ENCODE measurements at places on chromosomes 2 and 18.

DNA sequence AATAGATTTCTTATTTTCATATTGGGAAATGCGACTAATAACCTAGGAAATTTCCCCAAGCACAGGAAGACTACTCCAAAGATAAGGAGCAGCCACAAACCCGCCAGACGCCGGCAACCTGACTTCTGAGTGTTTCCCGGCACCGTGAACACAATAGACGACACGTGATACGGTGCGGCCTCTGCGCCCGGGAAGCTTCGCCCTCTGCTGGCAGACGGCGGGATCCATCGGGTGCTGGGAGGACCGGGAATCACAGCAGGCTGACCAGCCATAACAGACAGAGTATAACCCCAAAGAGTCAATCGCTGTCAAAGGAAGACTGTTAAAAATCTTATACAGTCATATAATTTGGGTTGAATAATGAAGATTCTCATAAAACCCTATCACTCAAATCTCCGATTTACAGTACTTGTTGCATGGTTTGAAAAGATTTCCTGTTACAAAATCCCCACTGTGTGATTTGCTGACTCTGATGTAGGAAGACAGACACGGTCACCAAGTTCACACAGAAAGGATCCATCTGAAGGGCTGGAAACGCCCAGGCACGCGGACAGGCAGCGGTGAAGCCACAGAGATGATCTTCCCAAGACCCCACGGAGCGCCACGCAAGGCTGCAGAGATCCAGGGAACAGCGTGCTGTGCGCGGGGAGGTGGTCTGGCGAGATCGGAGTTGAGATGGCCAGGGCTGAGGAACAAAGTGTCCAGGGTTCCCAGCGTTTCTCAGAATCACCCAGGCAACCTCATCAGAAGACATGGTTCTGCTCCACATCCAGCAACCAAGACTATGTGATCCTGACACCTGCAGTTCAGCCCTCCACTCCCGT, 73.8 kb downstream of the EIPR1 start:
- DNase-seq: peak; percentile 53

GRCh38 chr2:238117199-238118154, 17.3 kb downstream of the ESPNL start:
- DNase-seq: no peak

DNA sequence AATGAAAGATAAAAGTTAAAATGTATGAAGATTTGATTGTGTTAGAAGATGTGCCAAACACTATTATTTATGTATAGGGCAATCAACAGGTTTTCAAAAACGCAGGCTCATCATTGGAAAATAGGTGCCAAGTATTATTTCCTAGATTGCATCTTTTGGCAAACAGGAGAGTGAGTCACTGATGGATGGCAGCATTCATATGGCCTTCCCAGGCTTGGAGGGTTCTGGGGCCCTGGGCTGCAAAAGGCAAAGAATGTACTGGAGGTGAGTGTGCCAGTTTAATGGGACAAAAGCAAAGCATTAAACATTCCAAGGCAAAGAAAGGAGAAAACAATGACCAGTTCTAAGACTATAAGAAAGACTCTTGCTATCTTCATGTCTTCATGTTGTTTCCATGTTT, 379.4 kb downstream of the RIT2 start:
- DNase-seq: no peak

GRCh38 chr2:229553091-229553490, 161.3 kb downstream of the DNER start:
- no peak for DNase-seq

- no peak for DNase-seq
Measured at GRCh38 chr18:58345875-58346274, 283.0 kb downstream of the ALPK2 start.

DNA sequence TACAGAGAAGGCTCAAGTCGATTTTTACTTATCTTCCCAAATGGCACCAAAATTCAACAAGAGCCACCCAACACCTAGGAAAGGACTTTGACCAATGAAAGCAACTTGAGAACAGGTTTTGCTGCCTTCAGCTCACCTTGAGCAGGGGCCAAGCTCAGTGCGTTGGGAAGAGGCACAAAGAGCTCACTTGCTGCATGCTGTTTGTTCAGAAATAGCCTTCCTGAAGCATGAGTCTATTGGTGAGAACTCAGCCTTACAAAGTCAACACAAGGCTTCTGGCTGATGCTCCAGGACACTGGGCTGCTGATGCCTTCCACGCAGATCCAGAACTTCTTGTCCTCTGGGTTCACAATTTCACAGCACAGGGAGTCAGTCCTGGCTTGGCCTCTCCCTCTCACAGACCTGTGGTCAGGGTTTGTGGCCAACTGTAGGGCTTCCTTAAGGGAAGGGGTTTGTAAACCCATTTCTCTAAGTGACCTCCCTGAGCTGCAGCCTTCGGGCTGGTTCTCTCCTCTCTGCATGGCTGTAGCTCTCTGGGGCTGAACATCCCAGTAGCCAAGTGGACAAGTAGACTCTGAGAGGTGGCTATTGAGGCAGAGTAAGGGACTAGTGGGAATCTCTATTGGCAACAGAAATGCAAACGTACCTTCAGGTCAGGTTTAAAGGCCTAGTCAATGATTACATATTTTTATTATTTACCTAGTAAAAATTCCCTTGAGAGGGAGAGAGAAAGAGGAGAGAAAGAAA, 124.7 kb upstream of the GATA6 start:
- DNase-seq: no peak

GRCh38 chr2:1681017-1681318, 63.3 kb downstream of the PXDN start:
- DNase-seq: no peak

- DNase-seq: no peak
Measured at GRCh38 chr2:70898363-70899240, 37.1 kb upstream of the ATP6V1B1 start.

DNA sequence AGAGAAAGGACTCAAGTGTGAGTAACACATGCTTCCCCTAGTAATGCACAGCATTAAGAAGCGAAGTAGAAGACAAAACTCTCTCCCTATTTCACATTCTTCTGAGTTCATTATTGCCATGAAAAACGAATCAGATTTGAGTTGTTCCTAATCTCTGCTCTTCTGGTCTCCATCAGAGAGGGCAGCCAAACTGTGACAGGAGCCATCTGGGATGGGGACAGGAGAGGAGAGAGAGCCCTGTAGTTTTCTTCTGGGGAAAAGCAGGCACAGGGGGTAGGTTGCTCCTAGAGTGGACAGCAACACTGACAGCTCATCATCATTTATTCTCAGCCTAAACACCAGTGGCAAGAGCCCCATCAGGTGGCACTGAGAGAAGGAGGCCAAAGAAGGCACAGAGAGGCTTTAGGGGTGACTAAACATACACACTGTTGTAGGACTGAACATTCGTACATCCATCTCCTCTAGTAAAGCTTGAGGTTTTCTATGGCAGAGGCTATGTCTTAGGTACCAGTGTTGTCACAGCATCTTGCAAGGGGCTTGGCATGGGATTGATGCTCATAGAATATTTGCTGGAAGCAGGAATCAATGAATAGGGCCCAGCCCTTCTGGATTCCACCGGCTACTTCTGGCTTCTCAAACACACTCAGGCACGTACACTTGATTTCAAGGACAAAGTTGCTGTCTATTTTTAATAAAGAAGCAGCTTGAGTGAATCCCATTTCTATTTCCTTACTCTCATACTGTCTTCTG, 33.1 kb downstream of the SLC8A1 start:
- DNase-seq: no peak

GRCh38 chr2:224973112-224974016, 68.9 kb downstream of the DOCK10 start:
- DNase-seq: no peak

- no peak for DNase-seq
Measured at GRCh38 chr2:164439885-164440284, 181.4 kb downstream of the GRB14 start.

DNA sequence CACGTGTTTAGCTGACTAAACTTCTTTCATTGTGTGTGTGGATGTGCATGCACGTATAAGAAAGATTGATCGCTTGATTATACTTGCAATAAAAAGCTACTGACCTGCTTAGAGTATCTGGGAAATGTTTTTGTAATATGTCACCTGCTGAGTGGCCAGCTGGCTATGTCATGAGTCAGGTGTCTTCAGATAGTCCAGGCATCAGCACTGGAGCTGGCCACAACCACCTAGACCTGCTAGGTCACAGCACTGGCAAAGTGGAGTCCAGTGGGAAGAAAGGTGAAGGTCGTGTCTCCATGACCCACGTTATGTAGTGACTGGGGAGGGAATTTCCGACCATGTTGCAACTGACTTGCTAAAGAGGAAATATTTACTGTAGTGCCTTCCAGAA, 147.0 kb downstream of the ESCO1 start:
- no peak for DNase-seq

DNA sequence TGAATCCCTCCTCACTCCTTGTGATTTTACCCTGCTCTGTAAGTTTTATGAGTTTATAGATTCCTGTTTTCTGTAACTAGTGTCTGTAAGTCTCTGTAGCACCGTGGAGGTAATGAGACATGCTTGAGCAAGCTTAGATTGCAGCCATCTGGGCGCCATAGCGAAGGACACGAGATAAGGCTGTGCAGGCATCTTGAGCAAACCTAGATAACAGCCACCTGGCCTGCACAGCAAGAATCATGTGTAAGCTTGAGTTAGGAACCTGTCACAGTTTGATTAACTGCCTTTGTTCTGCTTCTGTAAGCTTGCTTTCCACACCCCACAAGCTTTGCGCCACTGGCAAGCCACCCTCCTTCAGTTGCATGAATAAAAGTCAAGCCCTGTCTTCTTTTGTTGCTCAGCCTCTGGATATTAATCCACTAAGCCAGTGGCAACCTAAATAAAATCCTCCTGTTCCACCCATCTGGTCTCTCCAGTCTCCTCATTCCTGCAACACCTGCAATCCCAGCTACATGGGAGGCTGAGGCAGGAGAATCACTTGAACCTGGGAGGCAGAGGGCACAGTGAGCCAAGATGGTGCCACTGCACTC, 270.6 kb upstream of the RGPD4 start:
- DNase-seq: no peak

- DNase-seq: no peak
Measured at GRCh38 chr2:60976256-60976850, 41.2 kb upstream of the PEX13 start.

- no peak for DNase-seq
Measured at GRCh38 chr2:67919490-67919889, 143.3 kb downstream of the C1D start.

GRCh38 chr2:108615480-108616090, 81.3 kb downstream of the LIMS1 start:
- DNase-seq: no peak

DNA sequence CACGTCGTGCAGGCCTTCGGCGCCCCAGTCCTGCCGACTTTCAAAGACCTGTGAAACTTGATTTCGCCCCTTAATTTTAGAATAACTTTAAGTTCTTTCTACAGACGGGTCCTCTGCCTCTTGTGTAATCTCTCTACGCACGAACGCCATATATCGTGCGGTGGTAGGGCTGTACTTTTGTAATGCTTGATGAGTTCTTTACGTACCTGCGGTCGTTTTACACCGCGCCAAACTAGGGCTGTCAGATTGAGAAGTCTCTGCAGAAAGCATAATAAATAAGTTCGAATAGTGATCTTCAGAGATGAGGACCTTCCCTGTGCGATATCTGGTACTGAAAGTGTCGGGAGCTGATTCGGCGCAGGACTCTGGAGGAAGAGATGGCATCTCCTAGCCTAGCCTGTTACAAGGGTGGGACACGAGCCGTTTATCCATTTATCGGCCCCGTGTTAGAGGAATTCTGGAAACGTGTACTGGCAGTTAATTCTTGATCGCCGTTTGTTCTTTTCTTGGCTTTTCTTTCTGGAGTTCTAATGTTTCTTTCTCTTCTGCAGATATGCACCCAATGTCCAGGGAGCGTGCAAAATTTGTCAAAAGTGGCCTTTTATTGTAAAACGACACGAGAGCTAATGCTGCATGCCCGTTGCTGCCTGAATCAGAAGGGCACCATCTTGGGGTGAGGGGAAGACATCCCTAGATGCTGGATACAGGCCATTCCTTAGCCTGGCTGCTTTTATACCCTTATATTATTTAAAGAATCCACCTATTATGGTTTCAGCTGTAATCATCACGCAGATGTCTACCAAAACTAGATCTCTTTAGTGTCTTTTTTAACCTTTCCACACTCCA, 781 bp upstream of the SLC5A6 start:
- peak; percentile 15 for DNase-seq

GRCh38 chr2:4175343-4175742, 472.0 kb downstream of the DCDC2C start:
- no peak for DNase-seq

GRCh38 chr2:27735263-27735904, 36.1 kb upstream of the MRPL33 start:
- DNase-seq: peak; percentile 10
